ENCODE measurements at places on chromosomes 5 and 9. TPM values are rescaled to one million over a fixed set of nuclear protein-coding genes. Genes with fewer than 3 reads are reported as not detected.

GABRA1 gene
- not detected for total RNA-seq

TNC gene
- total RNA-seq: 0.46 TPM

NR2F1 gene
- 19.7 TPM for total RNA-seq

NOL8 gene
- total RNA-seq: 9.3 TPM

LCN2 gene
- total RNA-seq: 221 TPM

TRIM52 gene
- total RNA-seq: 4.0 TPM

TNFSF15 gene
- total RNA-seq: 5.2 TPM

SPATA31E1 gene
- total RNA-seq: not detected

NUDT2 gene
- 15.9 TPM for total RNA-seq

LTC4S gene
- total RNA-seq: not detected

RASEF gene
- total RNA-seq: 61.9 TPM

BRINP1 gene
- not detected for total RNA-seq

PTPN3 gene
- total RNA-seq: 11.3 TPM

MOB3B gene
- 3.1 TPM for total RNA-seq

RFESD gene
- total RNA-seq: not detected

FIBCD1 gene
- 0.03 TPM for total RNA-seq

GLRX gene
- 6.5 TPM for total RNA-seq

TAF11L5 gene
- total RNA-seq: not detected

LCN1 gene
- not detected for total RNA-seq

SLC6A19 gene
- not detected for total RNA-seq

CACFD1 gene
- total RNA-seq: 59.5 TPM

TAF11L9 gene
- not detected for total RNA-seq

CDHR2 gene
- total RNA-seq: 0.20 TPM

SLCO6A1 gene
- total RNA-seq: not detected

DMGDH gene
- not detected for total RNA-seq

ANKRD34B gene
- total RNA-seq: not detected

ABCA1 gene
- 2.0 TPM for total RNA-seq

PFN3 gene
- not detected for total RNA-seq

PAEP gene
- total RNA-seq: not detected

RAB24 gene
- 33.7 TPM for total RNA-seq

PCDHAC1 gene
- total RNA-seq: not detected

LCN12 gene
- 0.58 TPM for total RNA-seq

ABLIM3 gene
- 13.6 TPM for total RNA-seq

HMHB1 gene
- total RNA-seq: not detected

CER1 gene
- total RNA-seq: not detected

KLF9 gene
- total RNA-seq: 4.0 TPM

CDX1 gene
- total RNA-seq: 6.6 TPM

FST gene
- total RNA-seq: not detected

PCDHA9 gene
- total RNA-seq: not detected

TAF11L14 gene
- not detected for total RNA-seq

SEMA5A gene
- not detected for total RNA-seq

INSYN2B gene
- total RNA-seq: not detected

SOX30 gene
- total RNA-seq: 0.15 TPM
